ENCODE measurements at places on chromosomes 7 and 10. TPM values are rescaled to one million over a fixed set of nuclear protein-coding genes. Genes with fewer than 3 reads are reported as not detected.

The PON3 gene
- total RNA-seq, result not detected

- H3K36me3 ChIP-seq, result no peaks in the 10 kb centered on the region
- no peak overlapping the region for H3K4me3 ChIP-seq
- no peaks in the 10 kb centered on the region for H3K27me3 ChIP-seq
These were observed 228.0 kb downstream of the CACNB2 start for GRCh38 chr10:18368273-18368672.

The FAS gene
- total RNA-seq, result 25.6 TPM

DNA sequence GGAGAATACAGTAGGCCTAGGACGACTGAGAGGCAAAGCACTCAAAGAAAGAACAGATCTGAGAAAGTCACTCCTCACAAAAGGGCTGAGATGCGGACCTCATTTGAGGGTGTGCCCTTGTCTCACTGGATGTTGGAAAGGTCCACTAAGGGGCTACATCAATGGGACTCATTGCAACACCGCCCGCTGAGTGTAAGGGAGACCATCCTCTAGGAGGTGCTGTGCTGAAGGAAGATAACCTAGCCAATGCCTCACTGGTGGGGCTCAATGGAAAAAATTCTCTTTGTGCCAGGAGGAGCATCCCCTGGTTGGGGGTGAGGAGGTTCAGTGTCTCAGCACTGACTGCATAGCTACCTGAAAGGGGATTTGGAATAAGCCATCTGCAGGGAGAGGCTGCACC lies 758.7 kb upstream of the CELF2 start:
- no peak overlapping the region for H3K27ac ChIP-seq
- H3K4me3 ChIP-seq, result no peak overlapping the region
- H3K4me1 ChIP-seq, result no peaks in the 10 kb centered on the region
- no peaks in the 10 kb centered on the region for H3K27me3 ChIP-seq
- DNase-seq, result no peak

The EPO gene
- not detected for total RNA-seq

GRCh38 chr7:38822549-38822948 lies 86.4 kb downstream of the VPS41 start:
- H3K36me3 ChIP-seq, result no peaks in the 10 kb centered on the region
- no peaks in the 10 kb centered on the region for H3K27me3 ChIP-seq
- no peak overlapping the region for H3K4me3 ChIP-seq
- no peaks in the 10 kb centered on the region for H3K4me1 ChIP-seq

Data from SJSA1 (cell line).